ENCODE measurements at places on chromosomes 12 and 14.

- DNase-seq, result no peak
These were observed 534.0 kb upstream of the LMO3 start for GRCh38 chr12:17139931-17140330.

DNA sequence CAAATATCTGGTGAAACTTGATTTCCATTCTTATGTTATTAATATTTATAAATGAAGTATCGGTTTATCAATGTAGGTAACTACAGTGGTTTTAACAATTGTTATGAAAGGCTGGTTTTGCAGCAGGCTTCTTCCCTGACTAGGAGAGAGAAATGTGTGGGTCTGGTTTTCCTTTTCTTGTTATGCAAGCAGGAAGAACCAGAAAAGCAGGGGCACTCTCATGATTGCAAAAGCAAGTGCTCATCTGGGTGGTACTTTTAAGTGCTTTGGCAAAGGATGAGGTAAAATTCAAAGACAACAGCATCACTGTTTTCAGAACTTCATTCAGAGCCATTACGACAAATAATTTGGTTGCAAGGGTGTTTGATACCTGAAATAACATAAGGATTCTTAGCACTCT, 105.6 kb downstream of the PTPRO start:
- no peak for DNase-seq

DNA sequence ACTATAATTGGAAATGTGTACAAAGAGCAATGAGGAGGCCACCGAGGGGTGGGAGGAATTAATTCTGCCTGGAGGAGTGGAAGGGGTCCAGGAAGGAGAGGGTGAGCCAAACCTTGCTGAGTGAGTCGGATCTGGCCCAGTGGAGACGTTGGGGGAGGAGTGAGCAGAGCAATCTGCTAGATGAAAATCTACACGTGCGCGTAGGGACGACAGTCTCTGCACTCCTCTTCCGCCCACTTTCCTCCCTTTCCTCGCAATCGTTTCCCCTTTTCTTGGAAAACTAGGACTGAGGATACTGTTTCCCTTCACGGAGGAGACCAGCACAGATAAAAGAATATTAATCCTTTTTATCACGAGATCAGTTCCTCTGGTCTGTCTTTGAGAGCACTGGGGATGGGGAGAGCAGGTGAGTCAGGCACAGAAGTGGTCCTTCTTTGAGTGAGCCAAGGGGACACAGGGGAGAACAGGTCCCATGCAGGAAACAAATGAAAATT, 2.9 kb upstream of the NAB2 start:
- DNase-seq, result no peak

- no peak for DNase-seq
These were observed 40.2 kb downstream of the PAH start for GRCh38 chr12:102876883-102877282.

- DNase-seq, result no peak
These were observed 216.2 kb downstream of the PELI2 start for GRCh38 chr14:56334458-56334857.

DNA sequence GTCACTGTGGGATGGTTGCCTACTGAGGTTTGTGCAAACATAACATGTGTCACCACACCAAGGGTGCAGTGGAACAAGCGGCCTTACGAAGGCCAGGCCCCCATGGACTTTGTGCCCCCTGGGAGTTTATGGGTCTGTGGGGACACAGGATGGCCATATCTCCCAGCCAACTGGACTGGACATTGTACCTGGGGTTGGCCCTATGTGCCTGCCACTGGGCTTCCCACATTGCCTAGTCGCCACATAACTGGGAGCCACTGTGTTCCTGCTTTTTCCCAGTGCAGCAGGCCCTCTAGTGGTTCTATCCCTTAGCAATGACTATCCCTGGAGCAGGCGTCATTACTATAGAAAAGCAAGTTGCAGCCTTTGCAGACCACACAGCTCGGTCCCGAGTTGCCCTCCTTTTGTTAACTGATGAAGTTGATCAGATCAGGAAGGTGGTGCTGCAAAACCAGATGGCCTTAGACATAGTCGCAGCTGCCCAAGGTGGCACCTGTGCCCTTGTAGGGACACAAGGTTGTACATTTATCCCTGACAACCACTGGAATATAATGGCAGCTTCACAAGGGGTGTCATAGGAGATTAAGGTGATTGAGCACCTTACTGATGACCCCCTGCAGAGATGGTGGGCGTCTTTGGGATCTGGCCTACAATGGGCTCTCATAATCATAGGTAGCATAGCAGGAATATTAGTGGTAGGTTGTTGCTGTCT, 15.2 kb upstream of the RNASE12 start:
- no peak for DNase-seq

DNA sequence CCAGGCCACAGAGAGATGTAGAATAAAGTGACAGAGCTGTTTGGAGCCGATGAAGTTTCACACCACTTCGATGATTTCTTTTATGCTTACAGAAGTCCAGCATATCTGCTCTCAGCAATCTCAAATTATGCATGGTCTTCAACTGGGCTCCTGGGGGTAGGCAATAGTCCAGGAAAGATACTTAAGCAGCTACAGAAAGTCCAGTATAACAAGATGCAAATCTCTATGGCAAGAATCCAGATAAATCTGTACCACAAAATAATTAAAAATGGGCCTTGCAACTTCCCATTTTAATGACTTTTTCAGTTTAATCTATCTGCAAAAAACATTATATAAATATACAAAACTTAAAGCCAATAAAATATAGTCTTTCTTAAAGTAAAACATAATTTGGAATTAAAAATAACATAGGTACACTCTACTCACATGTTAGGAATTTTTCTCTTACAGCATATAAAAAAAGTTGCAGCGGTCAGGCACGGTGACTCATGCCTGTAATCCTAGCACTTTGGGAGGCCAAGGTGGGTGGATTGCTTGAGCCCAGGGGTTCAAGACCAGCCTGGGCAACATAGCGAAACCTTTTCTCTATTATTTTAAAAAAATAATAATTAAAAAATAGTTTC, 20.5 kb upstream of the RAD51AP1 start:
- DNase-seq, result no peak

DNA sequence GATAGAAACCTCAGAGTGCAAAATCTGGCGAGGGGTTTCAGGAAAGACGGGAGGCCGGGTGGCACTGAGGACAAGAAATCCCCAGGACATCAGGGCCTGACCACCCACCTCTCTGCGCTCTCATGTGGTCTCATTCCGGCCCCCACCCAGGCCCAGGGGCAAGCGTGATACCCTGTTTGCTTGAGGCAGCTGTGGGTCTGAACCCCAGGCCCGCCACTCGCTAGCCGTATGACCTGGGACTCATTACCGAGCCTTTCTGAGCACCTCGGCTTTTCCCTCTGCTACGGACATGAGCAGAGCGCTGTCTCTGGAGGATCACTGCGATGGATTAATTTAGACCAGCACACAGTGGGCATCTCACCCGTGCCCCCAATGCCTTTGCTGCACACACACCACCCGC, 25.5 kb upstream of the BCDIN3D start:
- no peak for DNase-seq

- no peak for DNase-seq
These were observed 1004.4 kb downstream of the AACS start for GRCh38 chr12:126069549-126070165.

DNA sequence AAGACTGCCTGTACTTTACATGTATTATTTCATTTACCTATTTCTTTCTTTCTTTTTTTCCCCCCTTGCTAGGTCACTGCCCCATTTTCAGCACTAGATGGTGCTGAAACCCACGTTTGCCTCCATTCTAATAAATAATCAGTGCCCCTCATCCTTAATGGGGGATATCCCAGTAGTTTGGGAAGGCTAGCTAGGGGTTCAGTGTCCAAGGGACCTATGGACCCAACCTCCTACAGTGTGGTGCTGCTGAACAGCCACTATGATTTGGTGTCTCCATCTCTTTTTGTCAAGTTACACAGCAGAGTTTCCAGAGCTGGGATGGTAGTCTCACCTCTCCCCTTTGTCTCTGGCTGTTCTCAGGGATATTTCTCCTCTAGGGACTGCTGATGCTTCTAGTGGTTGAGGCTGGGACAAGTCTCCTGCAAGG, 6.5 kb upstream of the HCFC2 start:
- no peak for DNase-seq

- no peak for DNase-seq
These were observed 928.2 kb downstream of the NRXN3 start for GRCh38 chr14:79098324-79098723.

DNA sequence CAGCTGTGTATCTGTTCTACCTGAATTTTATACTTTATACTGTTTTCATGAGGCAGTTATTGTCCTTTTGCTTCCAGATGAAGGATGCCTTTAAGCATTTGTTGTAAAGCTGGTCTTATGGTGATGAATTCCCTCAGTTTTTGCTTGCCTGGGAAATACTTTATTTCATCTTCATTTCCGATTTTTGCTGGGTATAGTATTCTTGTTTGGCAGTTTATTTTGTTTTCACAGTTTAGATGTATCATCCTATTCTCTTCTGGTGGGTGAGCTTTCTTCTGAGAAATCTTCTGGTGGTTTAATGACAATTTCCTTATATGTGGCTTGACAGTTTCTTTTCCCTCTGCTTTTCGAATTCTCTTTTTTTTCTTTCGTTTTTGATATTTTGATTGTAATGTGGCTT, 188.1 kb downstream of the NUBPL start:
- DNase-seq, result no peak

DNA sequence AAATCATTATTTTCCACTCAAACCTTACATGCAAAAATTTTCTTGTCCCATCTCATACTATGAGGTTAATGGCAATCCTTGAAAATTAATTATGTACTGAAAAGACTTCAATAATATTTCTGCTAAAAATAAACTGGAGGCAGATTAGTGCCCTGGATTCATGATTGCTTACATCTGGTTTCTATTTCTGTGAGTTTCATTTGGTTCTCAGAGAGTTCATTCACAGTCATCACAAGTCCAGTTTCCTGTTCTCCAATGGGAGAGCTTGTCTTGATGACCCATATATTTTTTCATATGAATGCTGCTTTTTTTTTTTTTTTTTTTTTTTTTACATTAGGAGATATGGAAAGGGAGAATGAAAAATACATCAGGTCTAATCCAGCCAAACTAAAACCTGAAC, 6.6 kb upstream of the PTHLH start:
- DNase-seq, result no peak

DNA sequence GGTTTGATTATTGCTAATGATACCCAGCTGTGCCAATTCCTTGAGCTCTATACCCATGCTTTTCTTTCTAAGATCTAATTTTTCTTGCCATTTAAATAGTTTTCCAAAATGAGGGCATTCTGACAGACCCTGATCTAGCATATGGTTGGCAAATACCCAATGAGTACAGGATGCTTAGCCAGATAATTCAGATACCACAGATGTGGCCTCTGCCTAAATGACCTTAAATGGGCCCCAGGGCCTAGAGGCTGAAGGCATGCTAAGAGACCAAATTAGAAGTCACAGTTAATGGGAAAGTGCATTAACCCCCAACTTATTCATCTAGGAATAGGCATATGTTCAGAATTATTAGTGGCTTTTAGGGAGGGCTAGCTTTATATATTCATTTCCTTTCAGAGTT, 122.3 kb upstream of the CNOT2 start:
- DNase-seq, result no peak

DNA sequence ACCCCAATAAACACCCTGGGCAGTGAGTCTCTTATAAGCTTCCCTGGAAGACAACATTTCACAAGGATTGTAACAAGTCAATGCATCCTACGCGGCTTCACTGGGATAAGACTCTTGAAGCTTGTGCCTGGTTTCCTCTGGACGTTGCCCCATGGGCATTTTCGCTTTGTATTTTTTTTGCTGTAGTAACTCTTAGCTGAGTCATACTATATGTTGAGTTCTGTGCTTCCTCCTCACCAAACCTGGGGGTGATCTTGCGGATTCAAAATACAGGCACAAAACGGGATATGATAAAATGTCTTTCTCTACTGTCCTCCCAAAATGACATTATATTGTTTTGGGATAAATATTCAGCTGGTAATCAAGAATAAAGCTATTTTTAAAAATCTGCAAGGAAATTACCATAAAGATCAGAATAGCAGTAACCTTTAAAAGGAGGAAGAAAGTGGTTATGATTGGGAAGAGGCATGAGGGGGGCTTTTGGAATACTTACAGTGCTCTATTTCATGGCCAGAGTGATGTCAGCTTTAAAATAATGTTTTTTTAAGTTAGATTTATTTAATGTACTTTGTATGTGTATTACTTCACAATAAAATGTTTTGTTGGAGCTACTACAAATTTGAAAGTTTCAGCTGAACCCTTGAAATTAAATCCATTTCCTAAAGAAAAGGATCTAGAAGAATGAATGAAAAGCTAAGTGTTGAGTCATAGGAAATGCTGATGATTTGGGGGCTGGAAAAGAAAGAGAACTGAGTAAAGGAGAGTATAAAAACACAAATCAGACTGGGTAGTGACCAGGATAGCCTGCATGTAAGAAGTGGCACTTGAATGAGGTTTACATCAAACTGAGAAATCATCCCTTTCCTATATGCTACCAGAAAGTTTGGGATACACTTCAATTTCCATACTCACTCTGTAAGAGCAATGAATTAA, 14.7 kb downstream of the BTBD7 start:
- DNase-seq, result no peak

GRCh38 chr12:9341260-9341585, 133.0 kb upstream of the PZP start:
- no peak for DNase-seq

DNA sequence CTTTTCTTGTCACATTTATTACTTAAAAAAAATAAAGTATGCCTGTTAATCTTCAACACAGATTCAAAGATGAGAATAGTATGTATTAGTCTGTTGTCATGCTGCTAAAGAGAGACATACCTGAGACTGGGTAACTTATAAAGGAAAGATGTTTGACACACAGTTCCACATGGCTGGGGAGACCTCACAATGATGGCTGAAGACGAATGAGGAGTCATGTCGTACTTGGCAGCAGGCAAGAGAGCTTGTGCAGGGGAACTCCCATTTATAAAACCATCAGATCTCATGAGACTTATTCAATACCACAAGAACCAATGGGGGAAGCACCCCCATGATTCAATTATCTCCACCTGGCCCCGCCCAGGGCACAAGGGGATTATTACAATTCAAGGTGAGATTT, 335.9 kb upstream of the GARIN2 start:
- DNase-seq, result no peak

GRCh38 chr14:94001501-94002396, 4.6 kb downstream of the CCDC197 start:
- DNase-seq, result no peak

GRCh38 chr12:116069943-116070342, 207.6 kb downstream of the MED13L start:
- DNase-seq, result no peak

- DNase-seq, result no peak
These were observed 156.8 kb downstream of the KCNA5 start for GRCh38 chr12:5200278-5201087.

Data from nucleus accumbens (tissue), 56 donors.